ENCODE measurements at places on chromosomes 6 and 20.

- DNase-seq = no peak
These were observed 302.3 kb downstream of the TENT5A start for GRCh38 chr6:81450180-81450579.

DNA sequence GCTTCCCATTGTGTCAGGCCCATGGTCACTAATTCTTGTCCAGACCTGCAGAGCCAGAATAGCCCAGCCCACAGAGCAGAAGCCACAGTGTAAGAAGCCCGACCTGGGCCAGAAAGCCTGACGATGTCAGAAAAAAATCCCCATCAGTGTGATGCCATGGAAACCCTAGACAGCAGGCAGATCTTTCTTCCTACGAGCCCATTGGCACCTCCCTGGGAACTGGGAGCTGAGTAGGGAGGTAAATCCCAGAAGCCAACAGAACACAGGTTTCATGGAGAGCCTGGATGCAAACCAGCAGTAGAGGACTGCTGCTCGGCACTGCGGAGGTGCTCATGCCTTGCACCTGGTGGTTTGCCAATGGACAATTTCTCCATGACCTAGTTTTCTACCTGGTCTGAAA, 82.2 kb upstream of the SLC22A16 start:
- DNase-seq = no peak

DNA sequence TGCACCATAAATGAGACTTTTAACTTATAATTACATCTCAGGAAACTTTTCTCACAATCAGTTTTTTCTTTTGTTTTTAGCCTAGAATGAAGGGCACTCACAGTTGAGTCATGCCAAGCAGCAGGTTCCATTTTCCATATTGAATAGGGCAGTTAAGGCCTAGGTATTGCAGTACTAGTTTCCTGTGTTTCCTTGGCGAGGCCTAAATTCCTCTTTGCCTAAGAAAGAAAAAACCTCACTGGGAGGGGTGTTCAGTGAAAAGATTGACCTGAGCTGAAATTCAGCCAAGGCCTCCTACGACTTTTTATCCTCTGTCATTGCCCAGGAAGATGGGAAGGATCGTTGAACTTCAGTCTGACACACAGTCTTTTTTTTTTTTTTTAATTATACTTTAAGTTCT, 85.5 kb downstream of the IMPG1 start:
- DNase-seq = no peak

- no peak for DNase-seq
These were observed 829.3 kb upstream of the CITED2 start for GRCh38 chr6:140203661-140204147.

GRCh38 chr6:81979767-81980166, 227.3 kb upstream of the TENT5A start:
- no peak for DNase-seq

DNA sequence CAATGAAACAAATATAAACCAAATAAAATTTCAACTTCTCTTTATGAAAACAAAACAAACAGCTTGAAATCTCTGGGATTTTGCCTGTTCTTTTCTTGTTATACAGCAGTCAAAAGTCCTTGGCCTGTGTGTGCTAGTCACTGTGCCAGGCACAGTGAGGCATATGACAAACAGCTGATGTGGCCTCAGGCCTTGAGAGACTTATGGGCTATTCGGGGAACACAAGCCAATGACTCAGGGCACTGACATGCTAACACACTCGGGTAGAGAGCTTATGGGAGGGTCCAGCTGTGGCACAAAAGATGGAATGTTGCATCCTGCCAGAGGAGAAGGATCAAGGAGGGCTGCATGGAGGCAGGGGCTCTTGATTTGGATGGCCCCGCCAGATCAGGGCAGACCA, 95.4 kb upstream of the NKX2-2 start:
- peak; percentile 49 for DNase-seq

DNA sequence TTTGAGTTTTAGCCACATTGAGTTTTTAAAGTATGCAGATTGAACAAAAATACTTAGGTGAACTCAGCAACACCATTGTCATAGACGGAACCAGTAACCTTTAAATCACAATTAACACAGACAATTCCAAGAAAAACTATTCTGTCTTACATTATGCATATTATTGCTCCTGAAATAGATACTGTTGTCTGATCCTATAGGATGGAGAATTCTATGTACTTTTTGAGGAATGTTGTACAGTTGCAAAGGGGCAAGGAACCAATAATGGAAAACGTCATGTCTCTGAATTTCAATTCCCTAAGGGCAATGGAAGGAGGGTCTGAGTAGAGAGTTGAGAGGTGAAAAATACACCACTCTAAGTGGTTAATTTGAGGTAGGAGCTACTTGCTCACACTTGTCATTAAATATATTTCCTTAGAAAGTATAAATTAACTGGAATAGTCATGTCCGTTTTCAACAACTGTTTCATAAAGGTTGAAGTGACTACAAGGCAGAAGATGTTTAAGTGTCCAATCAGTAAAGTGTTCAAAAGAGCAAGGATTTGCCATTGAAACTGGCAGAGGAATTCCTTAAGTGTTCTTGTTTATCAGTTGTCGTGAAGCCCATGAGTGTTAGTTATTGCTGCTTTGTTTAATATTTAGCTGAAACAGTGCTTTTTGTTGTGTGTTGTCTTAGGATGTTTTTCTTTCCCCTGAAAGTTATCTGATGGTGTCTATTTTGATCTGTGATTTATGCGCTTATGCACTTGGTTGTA, 1.3 kb downstream of the NKAIN2 start:
- DNase-seq = no peak

- no peak for DNase-seq
These were observed 283.0 kb upstream of the CDH4 start for GRCh38 chr20:60968853-60969720.

GRCh38 chr20:48777821-48778220, 50.0 kb downstream of the PREX1 start:
- DNase-seq = no peak

GRCh38 chr6:166512567-166512966, 73.9 kb downstream of the RAMACL start:
- DNase-seq = peak; percentile 14

GRCh38 chr6:36219081-36219480, 22.5 kb downstream of the BRPF3 start:
- DNase-seq = no peak

Data from substantia nigra (tissue), 51 donors.